Ecto neural progenitor cell (in vitro differentiated cells): ENCODE measurements at places on chromosomes 1 and 21.
A peak's percentile ranks its signal among the peaks of the same experiment; 100 is the strongest.

DNA sequence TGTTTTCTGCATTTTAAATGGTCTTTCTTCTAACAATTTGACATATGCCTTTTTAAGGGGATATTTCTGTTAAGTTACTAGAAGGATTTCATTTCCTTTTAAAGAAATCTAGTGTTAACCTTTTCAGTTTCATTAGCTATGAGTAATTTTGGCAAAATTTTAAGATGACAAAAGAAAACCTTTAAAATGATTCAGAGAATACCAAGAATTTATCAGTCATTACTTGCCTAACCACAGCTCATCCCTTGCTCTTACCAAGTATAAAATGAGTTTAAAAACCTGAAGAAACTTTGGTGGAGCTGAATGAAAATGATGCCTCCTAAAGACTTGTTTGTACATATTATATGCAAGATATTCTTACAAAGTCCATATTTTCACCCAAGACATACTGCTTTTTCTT is 101.7 kb downstream of the NEK7 start:
- DNase-seq = no peak

DNA sequence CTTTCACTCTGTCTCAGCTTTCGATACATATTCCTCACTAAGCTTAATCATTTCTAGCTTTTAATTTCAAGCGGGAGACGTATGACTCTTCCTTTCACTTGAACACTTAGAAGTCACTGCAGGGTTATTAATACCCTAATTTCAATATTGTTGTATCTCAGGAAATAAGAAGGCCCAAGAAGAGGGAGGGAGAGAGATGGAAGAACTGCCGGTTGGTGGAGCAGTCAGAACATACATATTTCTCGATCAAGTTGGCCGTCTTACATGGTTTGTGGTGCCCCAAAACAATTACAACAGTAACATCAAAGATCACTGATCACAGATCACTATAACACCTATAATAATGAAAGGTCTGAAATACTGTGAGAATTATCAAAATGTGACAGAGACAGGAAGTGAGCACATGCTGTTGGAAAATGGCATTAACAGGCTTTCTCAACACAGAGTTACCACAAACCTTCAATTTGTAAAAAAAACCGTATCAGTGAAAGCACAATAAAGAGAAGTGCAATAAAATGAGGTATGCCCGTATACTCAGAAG is 145.4 kb upstream of the HP1BP3 start:
- DNase-seq = no peak

DNA sequence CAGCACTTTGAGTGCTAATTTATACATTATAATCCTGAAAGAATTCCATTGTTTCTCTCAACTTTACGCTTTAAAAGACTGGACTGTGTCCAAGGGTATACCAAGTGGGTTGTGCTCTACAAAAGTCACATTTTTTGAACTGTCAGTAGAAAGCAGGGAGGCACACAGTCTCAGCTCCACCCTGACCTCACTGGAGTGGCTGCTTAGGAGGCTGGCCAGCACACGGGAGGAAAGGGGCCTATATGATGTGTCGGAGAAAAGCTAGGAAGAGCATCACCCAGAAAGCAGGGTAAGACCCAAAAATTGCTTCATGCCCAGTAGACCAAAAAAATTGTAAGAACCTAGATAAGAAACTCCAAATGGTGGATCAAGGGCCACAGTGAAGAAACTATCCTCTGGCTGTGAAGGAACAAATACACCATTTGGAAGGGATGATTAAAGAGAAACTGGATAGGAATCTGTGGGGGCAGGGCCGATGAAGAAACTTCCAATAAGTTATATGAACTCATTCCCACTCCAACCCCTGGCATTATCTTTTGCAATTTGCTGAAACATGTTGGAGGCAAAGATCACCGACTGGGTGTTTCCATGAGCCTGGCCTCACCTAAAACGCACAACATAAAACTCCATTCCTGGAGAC is 1.9 kb downstream of the S100A10 start:
- DNase-seq = no peak

GRCh38 chr1:17828991-17829390 is 73.9 kb downstream of the ACTL8 start:
- no peak for DNase-seq

DNA sequence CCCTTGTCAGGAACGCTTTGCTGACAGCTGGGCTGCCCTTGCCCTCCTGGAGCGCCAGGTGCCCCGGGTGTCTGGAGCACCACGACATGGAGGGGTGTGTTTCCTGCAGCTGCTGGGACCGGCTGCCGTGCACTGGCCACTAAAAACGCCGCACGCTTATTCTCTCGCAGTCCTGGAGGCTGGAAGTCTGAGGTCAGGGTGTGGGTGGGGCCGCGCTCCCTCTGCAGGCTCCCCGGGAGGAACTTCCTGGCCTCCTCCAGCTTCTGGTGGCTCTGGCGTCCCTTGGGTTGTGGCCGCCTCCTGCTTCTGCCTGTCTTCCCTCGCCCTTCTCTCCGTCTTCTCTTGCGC is 28.0 kb upstream of the PLCH2 start:
- no peak for DNase-seq

DNA sequence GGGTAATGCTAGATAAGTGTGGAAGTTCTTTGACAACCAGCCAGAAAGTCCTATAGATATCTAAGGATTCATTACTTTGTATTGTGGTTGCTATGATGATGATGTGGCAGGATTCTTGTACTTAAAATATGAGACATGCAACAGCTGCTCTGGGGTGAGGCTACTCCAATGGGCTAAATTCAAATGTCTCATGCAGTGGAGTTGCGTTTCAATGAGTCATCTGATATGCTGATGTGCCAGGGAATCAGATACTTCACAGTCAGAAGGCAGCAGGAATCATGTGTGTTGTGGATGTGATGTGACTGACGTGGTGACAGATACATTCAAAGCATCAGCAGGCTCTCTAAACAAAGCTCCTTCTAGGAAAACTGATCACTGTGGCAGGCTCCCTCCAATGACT is 66.5 kb downstream of the TSEN15 start:
- no peak for DNase-seq

DNA sequence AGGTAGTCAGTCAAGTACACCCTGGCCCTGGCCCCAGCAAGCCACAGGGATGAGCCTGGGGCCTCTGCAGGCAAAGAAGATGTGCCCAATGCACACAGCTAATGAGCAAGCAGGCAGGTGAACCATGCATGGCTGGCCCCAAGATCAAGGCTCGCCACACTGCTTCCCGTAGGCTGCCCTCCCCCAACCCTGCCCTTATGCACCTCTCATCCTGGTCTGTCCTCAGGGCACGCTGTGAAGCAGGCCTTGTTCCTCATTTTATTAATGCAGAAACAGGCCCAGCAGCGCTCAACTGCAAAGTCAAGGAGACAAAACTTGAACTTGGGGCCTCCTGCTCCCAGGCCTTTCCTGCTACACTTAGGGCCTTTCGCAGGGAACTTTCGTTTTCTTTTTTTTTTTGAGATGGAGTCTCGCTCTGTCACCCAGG is 35.6 kb upstream of the ID3 start:
- DNase-seq = no peak

GRCh38 chr21:45208627-45208951 is 79.1 kb downstream of the POFUT2 start:
- no peak for DNase-seq

- DNase-seq = no peak
These were observed 20.1 kb downstream of the PRKACB start for GRCh38 chr1:84164161-84164560.

DNA sequence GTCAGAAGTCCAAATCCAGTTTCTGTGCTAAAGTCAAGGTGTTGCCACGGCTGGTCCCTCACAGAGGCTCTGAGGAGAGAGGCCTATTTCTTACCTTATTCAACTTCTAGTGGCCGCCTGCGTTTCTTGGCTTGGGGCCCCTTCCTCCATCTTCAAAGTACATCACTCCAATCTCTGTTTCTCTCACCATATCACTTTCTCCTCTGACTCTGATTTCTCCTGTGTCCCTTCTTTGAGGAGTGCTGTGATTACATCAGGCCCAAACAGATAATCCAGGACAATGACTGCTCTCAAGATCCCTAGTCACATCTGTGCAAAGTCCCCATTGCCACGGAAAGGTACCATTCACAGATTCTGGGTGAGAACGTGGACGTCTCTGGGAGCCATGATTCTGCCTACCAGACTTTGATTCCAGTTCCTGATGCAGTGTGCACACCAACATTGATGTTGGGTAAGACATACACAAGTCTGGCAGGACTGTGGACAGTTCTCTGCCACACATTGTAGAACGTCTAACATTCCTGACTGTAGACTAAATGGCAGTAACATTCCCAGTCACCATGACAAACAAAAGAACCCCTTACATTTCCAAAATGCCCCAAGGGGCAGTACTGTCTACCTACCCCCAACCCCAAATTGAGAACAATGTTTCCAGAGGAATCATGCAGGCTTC is 43.0 kb upstream of the ITPKB start:
- DNase-seq = no peak

- DNase-seq = no peak
These were observed 488.1 kb upstream of the PRMT6 start for GRCh38 chr1:106568201-106568974.

GRCh38 chr21:17560377-17561025 is 47.7 kb downstream of the CXADR start:
- DNase-seq = no peak

GRCh38 chr1:182259229-182259872 is 132.2 kb downstream of the GLUL start:
- DNase-seq = no peak

DNA sequence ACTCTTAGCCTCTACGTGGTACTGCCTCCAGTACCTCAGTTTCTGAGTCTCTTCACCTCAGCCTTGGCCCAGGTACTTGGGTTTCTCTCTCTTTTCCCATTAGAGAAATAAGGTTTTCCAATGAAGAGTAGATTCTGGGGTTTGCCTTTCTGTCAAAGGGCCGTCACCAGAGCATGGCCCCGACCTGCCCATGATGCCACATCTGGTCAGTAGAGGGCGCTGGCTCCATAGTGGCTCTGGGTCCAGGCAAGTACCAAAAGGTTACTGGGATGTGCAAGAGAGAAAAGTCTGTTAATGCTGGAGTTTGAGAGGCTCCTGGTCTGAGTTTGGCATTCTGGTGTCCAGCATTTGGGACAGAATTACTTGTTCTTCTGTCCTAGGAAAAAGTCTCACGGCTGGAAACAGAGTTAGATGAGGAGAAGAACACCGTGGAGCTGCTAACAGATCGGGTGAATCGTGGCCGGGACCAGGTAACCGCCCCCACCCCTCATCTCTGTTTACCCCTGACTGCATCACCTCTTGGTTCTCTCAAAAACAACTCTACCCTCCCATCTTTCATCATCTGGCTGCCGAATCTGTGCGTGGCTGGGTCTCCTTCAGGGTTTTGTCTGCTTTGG is 5.3 kb upstream of the TUFT1 start:
- DNase-seq = peak; percentile 85

- peak; percentile 85 for DNase-seq
These were observed 20.6 kb downstream of the RUNX3 start for GRCh38 chr1:24909388-24909898.

DNA sequence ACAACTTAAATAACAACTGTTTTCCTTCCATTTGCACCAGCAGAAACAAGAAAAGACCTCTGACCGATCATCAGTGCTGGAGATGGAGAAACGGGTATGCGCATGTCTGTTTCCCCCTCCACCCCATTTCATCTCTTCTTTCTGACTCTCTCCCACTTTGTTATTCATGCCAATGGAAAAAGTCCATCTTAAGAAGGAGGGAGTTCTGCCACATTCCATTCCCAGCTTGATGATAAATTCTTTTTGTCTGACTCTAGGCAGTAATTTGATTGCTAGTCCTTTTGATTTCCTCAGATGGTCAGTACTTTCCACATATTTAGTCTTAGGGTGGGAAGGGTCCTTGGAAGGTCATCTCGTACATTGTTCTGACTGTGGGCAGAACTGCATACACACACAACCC is 142.5 kb downstream of the SYT2 start:
- DNase-seq = no peak

DNA sequence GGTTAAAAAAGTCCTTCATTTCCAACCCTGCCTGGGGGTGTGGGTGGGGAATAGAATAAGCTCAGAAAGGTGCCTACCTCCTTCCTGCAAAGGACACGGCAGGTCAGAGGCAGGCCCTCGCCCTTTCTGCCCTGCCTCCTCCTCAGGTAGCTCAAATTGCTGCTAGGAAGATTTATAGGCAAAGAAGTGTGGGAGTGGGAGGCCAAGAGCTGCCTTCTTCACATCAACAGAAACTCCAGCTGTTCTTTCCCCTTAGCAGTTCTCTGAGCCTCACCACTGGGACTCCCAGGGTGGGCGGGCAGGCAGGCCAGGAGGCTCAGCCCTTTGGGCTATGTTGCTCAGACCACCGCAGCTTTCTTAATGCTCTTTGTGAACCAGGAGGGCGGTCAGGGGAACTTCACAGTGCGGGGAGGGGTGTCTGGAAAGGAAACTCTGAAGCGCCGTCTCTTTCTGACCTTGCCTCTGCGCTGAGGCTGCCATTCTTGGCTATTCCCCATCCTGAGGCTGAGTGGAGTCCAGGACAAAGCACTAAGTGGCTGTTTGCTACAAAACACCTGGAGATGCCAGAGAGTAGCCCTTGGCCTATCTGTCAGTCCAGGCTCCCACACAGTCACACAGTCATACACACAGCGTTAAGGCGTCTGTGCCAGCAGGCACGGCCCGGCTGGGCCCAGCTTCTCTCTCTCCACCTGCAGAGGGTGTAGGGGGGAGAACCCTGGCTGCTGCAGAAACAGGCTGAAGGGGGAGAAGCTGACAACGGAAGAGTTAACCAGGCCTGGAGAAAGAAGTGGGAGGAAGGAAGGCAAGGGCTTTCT is 3.0 kb upstream of the A3GALT2 start:
- DNase-seq = no peak

GRCh38 chr21:15496911-15497310 is 232.9 kb upstream of the USP25 start:
- DNase-seq = no peak

DNA sequence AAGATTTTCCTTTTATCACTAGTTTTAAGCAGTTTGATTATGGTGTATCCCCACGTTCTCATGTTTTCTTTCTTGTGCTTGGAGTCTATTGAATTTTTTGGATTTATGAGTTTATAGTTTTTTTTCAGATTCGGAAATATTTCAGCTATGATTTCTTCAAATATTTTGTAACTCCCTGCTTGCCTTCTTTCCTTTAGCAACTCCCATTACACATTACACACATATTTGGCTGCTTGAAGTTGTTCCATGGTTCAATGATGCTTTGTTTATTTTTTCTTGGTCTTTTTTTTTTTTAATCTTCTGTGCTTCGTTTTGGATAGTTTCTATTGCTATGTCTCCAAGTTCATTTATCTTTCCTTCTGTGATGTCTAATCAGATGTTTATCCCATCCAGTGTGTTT is 48.5 kb upstream of the WARS2 start:
- no peak for DNase-seq

DNA sequence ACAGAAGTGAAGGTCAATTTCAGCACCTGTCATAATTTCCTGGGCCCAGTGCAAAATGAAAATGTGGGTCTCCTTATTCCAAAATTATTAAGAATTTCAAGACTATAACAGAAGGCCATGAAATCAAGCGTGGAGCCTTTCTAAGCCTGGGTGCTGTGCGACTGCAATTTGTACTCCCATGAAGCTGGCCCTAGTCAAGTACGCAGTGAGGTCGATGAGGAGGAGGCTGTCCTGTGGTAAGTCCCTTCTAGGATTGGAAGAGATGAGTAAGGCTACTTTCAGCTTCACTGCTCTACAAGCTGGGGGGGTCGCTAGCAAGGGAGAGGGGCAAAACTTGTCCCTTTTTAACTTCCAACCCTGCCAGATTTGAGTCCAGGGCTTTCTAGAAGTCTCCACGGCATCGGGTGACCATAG is 410 bp upstream of the NUDC start:
- DNase-seq = no peak
